ENCODE measurements at places on chromosomes 11 and 22.

DNA sequence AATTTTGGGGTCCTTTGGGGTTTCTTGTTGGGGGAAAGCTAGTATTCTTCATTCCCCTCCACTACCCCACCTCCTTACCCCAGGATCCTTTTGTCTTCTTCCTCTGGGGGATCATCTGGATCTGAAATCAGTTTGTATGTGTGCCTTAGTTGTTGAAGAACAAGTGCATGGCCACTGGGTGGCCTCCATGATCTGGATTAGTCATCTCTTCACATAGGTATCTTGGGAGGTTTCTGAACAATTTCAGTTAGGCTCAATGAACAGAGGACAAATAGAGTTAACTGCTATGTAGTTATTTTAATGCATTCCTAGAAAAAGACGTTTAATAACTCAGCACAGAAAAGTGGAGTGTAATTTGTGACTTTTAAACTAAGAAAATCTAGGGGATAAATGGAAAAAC lies 7.1 kb upstream of the VWA5A start:
- no peak for DNase-seq

DNA sequence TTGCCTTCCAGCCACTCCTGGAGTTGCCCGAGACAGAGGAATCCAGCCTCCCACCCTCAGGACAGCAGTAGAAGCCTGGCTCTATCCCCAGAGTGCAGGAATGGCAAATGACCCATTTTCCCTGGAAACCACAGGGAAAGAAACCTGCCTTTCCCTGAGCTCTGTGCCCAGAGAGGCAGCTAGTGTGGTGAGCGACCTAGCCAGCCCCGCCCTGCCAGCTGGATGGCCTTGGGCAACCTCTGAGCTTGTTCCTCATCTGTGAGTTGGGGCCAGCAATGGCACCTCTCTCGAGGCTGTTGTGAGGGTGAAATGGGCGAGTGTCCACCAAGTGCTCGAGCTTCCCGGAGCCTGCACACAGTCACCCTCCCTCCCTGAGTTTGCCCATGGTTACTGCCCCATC lies 3.7 kb downstream of the OMP start:
- DNase-seq, result no peak

GRCh38 chr11:13315517-13316432 lies 38.2 kb downstream of the BMAL1 start:
- no peak for DNase-seq

- DNase-seq, result no peak
Observed at GRCh38 chr11:76609736-76610370, 60.7 kb downstream of the LRRC32 start.

DNA sequence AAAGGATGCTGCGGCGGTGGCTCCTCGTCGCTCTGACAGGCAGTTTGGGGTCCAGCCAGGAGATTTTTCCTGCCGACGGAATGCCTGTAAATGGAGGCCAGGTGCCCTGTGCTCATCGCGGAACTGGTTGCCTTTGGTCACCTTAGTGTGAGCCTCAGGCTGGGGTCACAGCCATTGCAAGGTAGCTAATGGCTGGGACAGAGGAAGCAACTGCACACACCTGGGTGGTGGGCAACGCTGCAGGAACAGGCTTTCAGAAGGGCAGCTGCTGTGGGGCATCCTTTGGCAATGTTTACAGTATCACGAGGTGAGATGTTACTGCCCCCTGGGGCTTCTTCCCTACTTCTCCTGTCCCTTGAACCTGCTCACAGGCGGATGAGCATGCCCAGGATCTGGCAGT lies 205.5 kb downstream of the GRIK4 start:
- no peak for DNase-seq

GRCh38 chr11:67633758-67634365 lies 4.1 kb upstream of the NUDT8 start:
- no peak for DNase-seq

GRCh38 chr11:68569357-68569756 lies 108.8 kb downstream of the PPP6R3 start:
- no peak for DNase-seq

DNA sequence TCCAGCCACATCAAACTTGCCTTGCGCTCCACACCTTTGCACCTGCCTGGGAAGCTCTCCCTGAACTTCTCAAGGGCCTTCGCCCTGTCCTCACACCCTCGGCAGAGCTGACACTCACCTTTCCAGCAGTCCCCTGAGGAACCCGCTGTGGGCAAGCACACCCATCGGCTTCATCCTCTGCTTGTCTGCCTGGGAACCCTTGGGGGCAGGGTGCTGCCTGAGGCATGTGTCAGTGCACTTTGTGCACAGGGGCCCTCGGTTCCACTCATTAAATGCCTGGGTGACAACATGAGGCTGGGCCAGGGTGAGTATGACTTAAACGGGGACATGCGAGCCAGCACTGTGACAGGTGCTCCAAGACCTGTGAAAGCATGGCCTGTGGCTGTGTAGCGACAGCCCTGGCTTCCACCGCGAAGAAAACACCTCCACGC lies 2.6 kb upstream of the LRFN4 start:
- no peak for DNase-seq

DNA sequence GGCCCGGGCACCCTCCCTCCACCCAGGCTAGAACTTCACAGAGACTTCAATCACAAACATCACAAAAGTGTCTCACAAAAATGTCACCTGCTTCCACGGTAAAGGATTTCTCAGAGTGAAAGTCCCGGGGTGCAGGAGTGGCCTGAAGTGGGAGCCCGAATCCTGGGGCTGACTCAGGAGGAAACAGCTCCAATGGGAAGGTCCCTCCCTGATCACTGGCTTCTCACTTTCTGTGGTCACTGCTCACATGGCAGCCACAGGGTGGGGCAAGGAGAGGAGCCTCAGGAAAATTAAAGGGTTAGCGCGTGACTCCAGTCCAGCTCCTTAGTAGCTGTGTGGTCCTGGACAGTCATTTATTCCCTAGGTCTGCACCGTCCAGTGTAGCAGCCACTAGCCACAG lies 564.5 kb upstream of the B3GAT1 start:
- DNase-seq, result no peak

DNA sequence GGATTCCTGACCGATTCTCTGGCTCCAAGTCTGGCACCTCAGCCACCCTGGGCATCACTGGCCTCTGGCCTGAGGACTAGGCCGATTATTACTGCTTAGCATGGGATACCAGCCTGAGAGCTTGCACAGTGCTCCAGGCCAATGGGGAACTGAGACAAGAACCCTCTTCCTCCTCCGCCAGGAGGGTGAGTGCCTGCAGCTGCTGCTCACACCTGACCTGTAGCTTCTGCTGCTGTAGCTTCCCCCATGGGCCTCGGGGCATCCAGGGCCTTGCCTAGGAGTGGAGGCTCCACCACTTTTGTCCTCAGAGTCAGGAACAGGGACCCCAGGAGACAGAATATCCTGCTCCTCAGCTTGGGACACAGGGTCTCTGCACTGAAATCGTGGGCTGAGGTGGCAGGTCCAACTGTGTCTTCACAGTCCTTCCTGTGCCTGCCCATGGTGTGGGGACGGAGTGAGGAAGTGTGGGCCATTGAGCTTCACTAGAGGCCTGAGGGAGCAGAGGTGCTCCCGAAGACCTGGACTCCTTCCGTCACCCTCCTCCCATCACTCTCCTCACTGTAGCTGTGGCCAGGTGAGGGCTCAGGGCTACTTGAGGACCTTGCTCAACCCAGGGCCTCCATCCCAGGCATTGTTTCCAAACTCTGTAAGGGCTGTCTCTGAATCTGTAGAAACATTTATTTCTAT lies 103.8 kb downstream of the ZNF280B start:
- DNase-seq, result no peak

GRCh38 chr11:66287889-66288670 lies 863 bp downstream of the YIF1A start:
- no peak for DNase-seq

- no peak for DNase-seq
Observed at GRCh38 chr22:22753526-22754267, 109.3 kb downstream of the GGTLC2 start.

- DNase-seq, result no peak
Observed at GRCh38 chr11:8257003-8257664, 6.5 kb downstream of the LMO1 start.
